ENCODE measurements at places on chromosomes 3 and 15.

GRCh38 chr3:365268-365667 lies 168.7 kb downstream of the CHL1 start:
- no peak for DNase-seq

DNA sequence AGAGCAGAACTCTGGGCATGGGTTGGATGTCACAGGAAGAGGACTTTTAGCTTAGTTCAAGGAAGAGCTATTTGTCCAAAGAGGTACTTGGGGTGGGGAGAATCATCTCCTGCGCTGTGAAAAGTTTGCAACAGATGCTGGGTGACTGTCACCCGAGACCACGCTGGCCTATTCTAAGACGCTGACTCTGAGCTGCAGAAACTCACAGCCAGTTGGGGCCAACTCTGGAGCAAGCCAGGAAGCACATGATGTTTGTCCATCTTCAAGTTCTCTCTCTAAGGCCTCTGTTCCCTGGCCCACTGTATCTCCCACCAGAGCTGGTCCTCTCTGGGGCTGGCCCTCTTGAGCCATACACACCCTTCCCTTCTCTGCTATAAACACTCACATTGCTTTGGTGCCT lies 17.9 kb upstream of the CDCP1 start:
- no peak for DNase-seq

DNA sequence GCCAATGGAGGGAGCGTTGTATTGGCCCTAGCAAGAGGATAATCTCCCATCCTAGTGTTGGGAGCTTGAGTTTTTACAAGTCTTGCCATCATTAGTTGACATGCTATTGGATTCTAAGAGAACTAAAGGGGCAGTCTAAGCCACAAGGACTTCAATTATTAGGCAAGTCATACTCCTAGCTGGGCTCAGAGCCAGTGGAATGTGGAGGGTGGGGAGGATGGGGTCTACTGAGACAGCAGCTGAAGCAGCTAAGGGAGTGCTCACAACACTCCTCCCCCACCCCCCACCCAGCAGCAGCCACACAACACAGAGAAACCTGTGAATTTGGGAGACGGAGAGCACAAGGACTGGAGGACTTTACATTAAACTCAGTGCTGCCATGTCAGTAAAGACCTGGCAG lies 27.9 kb downstream of the FRG2C start:
- DNase-seq, result no peak

DNA sequence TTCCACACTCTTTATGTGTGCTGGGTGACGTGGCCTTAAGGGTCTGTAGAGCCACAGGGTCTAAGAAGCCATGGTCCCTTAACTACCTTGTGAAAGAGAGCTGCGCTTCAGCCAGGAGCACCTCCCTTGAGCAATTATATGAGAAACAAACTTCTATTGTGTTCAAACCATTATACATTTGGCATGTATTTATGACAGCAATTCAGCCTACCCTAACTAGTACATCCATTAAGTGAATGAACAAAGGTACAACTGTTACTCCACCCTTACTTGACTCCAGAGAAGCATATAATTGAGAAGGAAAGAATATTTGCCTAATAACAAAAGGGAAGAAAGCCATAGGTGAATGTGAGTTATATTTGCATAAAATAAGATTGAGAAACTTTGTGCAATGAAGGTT lies 69.8 kb upstream of the BOC start:
- no peak for DNase-seq

DNA sequence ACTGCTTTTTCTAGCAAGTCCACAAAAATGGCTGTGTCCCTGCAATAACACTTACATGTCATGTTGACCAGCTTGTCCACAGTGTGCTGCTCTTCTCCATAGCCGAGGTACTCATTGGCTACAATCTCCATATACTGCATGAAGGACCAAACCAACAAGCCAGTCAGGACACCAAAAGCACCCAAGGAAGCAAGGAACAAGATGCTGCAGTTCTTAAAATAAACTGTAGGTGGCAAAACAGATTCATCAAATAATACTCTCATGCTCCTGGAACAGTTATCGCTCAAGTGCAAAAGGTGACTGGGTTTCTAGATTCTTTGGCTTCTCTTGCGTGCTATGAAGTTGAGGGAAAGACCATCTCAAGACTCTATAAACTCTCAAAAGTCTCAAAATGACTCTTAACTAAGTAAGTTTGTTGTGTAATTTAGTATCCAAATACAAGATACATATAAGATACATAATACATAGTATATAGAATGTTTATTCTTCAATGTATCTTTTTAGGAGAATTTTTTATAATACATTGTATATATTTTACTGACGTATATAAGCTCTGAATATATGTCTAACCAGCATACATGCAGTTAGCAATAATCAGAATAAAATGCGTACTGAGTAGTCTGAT lies 57.0 kb downstream of the NEK10 start:
- peak; percentile 14 for DNase-seq

DNA sequence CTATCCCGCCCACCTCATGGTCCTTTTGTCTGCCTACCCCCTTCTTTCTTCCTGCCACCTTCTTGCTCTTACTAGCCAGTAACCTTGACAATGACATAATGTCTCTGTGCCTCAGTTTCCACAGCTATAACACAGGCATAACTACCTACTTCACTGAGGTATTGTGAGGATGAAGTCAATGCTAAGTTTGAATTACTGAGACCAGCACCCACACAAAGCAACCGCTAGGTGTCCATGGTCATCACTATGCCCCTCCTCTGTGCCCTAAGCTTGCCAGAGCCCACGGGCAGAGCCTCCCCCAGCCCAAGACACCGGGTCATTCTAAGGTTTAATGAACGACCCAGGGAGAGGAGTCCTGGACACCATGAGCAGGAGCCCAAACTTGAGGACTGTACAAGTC lies 101.6 kb downstream of the OXNAD1 start:
- DNase-seq, result no peak

- no peak for DNase-seq
Observed at GRCh38 chr3:16124636-16125035, 49.8 kb upstream of the GALNT15 start.

GRCh38 chr15:89559769-89560264 lies 15.5 kb upstream of the TICRR start:
- DNase-seq, result no peak

DNA sequence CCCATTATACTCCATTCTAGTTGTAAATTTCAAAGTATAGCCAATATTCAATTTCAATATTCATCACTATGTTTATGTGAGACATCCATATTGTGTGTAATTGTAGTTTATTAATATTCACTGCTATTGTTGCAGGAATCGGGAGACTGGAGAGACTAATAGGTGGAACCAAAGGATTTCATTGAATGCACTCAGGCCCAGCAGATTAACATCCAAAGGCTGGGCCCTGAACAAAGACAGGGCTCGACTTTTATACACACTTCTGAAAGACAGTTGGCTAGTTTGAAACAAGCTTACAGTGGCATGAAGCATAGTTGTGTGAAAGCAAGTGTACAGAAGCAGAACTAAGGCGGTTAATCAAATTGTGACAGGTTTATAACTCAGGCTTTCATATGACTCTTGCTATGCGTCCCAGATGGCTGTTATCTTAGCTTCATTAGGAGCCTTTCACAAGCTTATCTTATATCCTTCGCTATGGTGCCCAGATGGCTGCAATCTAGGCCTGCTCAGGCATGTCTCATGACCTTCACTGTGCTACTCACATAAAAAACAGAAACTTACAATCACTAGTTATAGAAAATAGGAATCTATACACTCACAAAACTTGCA lies 1038.8 kb upstream of the EPHA6 start:
- DNase-seq, result no peak

All from activated CD4-positive, alpha-beta T cell treated with anti-CD3 and anti-CD28 coated beads for 4 hours (primary cell).